HCT116 (cell line): ENCODE measurements at places on chromosomes 1 and 21. TPM values are rescaled to one million over a fixed set of nuclear protein-coding genes. Genes with fewer than 3 reads are reported as not detected.

Gene SHISAL2A
- not detected for total RNA-seq

Gene ABCA4
- 0.22 TPM for total RNA-seq

Gene KCNJ6
- total RNA-seq, result not detected

Gene MATN1
- 0.12 TPM for total RNA-seq

Gene PLOD1
- total RNA-seq, result 175 TPM

Gene THEM4
- total RNA-seq, result 17.0 TPM

Gene KCNE1
- total RNA-seq, result not detected

Gene EVA1C
- 29.3 TPM for total RNA-seq

Gene DCAF8
- total RNA-seq, result 98.1 TPM

- H3K36me3 ChIP-seq, result no peaks in the 10 kb centered on the region
- H3K27me3 ChIP-seq, result no peaks in the 10 kb centered on the region
- no peaks in the 10 kb centered on the region for H3K4me1 ChIP-seq
- H3K4me3 ChIP-seq, result no peak overlapping the region
- DNase-seq, result no peak
Observed at GRCh38 chr1:89068291-89068690, 3.3 kb upstream of the GBP1 start.

DNA sequence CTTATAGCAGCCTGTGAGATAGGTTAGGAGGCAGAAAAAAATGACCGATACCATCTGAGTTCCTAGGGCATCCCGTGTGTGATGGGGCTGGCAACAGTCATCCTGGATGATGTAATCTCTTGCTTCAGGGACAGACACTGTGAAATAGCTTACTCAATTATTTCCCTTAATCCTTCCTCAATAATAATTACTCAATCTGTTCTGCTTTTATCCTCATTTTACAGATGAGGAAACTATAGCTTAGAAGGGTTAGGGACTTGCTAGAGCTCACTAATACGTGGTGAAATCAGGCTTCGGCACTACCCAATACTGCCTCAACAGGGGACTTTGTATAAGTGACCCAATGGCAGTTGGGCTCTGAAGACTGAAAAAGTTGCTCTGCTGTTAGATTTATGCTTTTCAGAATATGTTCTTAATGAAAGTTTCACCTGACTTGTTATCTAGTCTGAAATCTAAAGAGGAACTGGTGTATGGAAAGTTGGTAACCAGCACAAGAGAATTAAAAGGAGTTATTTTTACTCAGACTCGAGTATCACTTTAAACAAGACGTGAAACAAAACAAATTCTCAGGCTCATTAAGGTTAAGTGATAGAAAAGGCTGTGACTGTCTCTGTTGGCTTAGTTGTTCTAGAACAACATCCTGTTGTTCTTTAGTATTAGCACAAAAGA is 14.4 kb downstream of the CD55 start:
- H3K4me3 ChIP-seq, result no peak overlapping the region
- H3K4me1 ChIP-seq, result no peaks in the 10 kb centered on the region
- no peak overlapping the region for H3K27ac ChIP-seq
- H3K27me3 ChIP-seq, result no peaks in the 10 kb centered on the region
- DNase-seq, result no peak
- 0 out of 2 replicates have a peak, but pooled peaks cover 3% of the 10 kb centered on the region for H3K36me3 ChIP-seq

GRCh38 chr1:156664767-156665411 is 12.3 kb downstream of the NES start:
- no peaks in the 10 kb centered on the region for H3K27me3 ChIP-seq
- peaks cover 60% of the 10 kb centered on the region for H3K4me1 ChIP-seq
- H3K27ac ChIP-seq, result no peak overlapping the region
- H3K4me3 ChIP-seq, result no peak overlapping the region

- DNase-seq, result no peak
- H3K4me3 ChIP-seq, result no peak overlapping the region
- no peaks in the 10 kb centered on the region for H3K27me3 ChIP-seq
- H3K27ac ChIP-seq, result no peak overlapping the region
- 0 out of 2 replicates have a peak, but pooled peaks cover 14% of the 10 kb centered on the region for H3K36me3 ChIP-seq
Observed at GRCh38 chr1:32855861-32856617, 14.7 kb downstream of the FNDC5 start.

GRCh38 chr1:43861337-43861736 is 72.3 kb upstream of the ARTN start:
- no peak overlapping the region for H3K4me3 ChIP-seq
- DNase-seq, result no peak
- H3K27me3 ChIP-seq, result no peaks in the 10 kb centered on the region
- H3K4me1 ChIP-seq, result peaks cover 21% of the 10 kb centered on the region

DNA sequence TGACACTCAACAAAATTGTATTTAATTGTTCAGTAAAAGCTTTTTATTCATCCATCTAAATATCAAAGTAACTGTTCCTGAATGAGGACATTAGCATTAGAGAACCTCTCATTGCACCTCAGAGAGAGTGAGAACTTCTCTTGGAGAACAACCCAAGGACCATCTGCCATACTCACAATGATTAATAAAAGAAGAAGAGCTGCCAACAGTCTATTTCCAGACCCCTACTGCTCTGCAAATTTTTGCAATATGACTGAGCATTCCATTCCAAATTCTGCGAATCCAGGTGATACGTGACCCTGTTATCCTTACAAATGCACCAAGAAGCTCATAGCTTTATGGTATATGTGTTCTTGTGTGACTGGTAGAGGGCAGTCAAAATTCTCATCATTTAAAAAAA is 422.5 kb downstream of the NEGR1 start:
- H3K4me1 ChIP-seq, result no peaks in the 10 kb centered on the region
- no peak overlapping the region for H3K27ac ChIP-seq

GRCh38 chr21:45322960-45323461 is 35.3 kb upstream of the POFUT2 start:
- H3K27me3 ChIP-seq, result no peaks in the 10 kb centered on the region
- no peak for DNase-seq
- no peaks in the 10 kb centered on the region for H3K36me3 ChIP-seq
- peaks cover 50% of the 10 kb centered on the region for H3K4me1 ChIP-seq
- no peak overlapping the region for H3K27ac ChIP-seq

- no peak for DNase-seq
- H3K4me1 ChIP-seq, result no peaks in the 10 kb centered on the region
- no peak overlapping the region for H3K4me3 ChIP-seq
- H3K27ac ChIP-seq, result no peak overlapping the region
- no peaks in the 10 kb centered on the region for H3K36me3 ChIP-seq
- peaks cover 59% of the 10 kb centered on the region for H3K27me3 ChIP-seq
Observed at GRCh38 chr1:33712186-33712585, 151.7 kb upstream of the HMGB4 start.

- no peaks in the 10 kb centered on the region for H3K4me1 ChIP-seq
- DNase-seq, result no peak
- no peaks in the 10 kb centered on the region for H3K36me3 ChIP-seq
- H3K4me3 ChIP-seq, result no peak overlapping the region
Observed at GRCh38 chr1:230548997-230549396, 93.3 kb upstream of the COG2 start.

DNA sequence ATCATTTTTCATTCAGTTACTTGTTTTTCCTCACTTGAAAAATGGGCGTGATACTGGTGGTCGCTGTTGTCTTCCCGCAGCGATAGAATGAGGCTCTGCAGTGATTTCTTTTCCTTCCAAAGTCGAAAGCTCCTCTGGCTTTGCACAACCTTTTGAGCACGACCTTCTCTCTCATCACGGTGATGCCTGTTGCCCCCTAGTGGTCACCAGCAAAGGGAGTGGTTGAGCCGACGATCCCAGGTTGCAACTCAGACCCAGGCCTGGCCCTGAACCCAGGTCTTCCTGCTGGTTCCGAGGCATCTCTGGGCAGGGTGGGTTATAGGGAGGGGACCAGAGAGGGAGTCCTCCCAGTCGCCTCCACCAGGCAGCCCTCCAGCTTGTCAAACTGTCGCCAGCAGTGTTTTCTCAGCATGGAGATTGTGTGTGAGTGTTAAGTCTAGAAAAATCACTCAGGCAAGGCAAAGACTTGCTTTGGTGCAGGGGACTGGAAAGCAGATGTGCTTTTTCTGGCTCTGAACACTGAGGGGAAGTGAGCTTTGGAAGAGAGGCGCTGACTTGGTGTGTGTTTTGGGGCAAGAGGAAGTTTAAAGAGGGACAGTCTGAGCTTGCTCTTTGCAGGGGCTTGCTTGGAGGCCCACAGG is 285.3 kb downstream of the CAMTA1 start:
- peaks cover 34% of the 10 kb centered on the region; the same call in 1 of the 2 replicates for H3K27me3 ChIP-seq
- no peaks in the 10 kb centered on the region for H3K36me3 ChIP-seq
- H3K27ac ChIP-seq, result no peak overlapping the region
- DNase-seq, result peak; percentile 18

- 0 out of 2 replicates have a peak, but pooled peaks cover 4% of the 10 kb centered on the region for H3K36me3 ChIP-seq
- no peaks in the 10 kb centered on the region for H3K27me3 ChIP-seq
- peak overlapping the region; percentile 55 for H3K4me3 ChIP-seq
- H3K27ac ChIP-seq, result peak overlapping the region; percentile 98
- peaks cover 99% of the 10 kb centered on the region for H3K4me1 ChIP-seq
Observed at GRCh38 chr1:32759997-32760623, 57.0 kb downstream of the YARS1 start.

DNA sequence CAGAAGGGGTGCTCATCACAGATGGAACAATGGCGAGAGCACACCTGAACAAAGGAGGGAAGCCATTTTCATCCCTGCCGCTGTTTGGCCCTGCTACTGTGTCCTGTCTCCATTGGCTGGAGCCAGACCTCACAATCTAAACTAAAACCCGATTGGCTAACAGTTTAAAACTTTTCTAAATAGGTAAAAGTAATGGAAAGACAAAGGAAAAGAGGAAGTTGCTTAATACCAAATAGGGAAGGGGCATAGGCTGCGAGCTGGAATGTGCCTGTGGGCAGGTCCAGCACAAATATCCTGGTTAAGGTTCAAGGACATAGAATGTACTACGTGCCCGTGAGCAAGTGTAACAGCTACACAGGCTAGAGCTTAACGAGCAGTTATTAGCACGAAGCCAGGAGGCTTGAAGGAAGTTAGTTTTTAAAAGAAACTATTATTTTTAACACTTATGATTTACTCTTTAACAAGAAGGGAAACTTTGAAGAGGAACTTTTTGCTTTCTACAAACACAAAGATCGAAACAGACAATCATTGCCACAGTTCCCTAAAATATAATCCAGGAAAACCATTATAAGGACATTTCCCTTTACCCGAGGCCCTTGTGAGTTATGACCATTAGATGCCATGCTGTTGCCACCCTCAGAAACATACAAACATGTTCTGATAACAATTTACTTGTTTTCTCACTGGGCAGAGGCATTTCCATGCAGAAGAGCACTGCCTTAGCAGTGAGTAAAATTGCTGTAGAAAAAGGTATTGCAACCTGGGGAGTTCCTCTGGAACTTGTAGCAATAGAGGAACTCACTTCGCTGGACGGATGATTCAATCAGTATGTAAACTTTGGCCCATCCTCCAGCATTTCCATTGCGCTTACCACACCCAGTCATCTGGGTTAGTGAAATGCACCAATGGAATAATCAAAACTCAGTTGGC is 4.8 kb upstream of the PTTG1IP start:
- H3K4me3 ChIP-seq, result no peak overlapping the region
- H3K4me1 ChIP-seq, result peaks cover 10% of the 10 kb centered on the region; the same call in 1 of the 2 replicates
- H3K27me3 ChIP-seq, result no peaks in the 10 kb centered on the region
- no peak overlapping the region for H3K27ac ChIP-seq
- no peak for DNase-seq
- H3K36me3 ChIP-seq, result no peaks in the 10 kb centered on the region

- peak overlapping the region; percentile 99 for H3K27ac ChIP-seq
- no peak for DNase-seq
- H3K36me3 ChIP-seq, result no peaks in the 10 kb centered on the region
- no peaks in the 10 kb centered on the region for H3K27me3 ChIP-seq
- no peak overlapping the region for H3K4me3 ChIP-seq
Observed at GRCh38 chr1:996851-997712, 2.8 kb downstream of the HES4 start.

DNA sequence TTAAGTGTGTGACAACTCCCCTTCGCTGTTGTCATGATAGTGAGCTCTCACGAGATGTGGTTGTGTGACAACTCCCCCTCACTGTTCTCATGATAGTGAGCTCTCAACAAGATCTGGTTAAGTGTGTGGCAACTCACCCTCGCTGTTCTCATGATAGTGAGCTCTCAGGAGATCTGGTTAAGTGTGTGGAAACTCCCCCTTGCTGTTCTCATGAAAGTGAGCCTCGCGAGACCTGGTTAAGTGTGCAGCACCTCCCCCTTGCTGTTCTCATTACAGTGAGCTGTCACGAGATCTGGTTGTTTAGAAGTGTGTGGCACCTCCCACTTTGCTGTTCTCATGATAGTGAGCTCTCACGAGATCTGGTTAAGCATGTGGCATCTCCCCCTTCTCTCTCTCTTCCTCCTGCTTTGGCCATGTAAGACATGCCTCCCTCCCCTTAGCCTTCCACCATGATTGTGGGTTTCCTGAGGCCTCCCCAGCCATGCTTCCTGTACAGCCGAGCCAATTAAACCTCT is 25.1 kb upstream of the LSS start:
- H3K27me3 ChIP-seq, result no peaks in the 10 kb centered on the region
- no peak overlapping the region for H3K4me3 ChIP-seq
- no peak for DNase-seq
- H3K27ac ChIP-seq, result no peak overlapping the region

- H3K27me3 ChIP-seq, result no peaks in the 10 kb centered on the region
- H3K4me3 ChIP-seq, result no peak overlapping the region
- H3K27ac ChIP-seq, result no peak overlapping the region
- H3K36me3 ChIP-seq, result no peaks in the 10 kb centered on the region
- no peaks in the 10 kb centered on the region for H3K4me1 ChIP-seq
Observed at GRCh38 chr1:216627252-216627651, 96.0 kb downstream of the ESRRG start.

GRCh38 chr1:21598904-21599303 is 70.3 kb downstream of the RAP1GAP start:
- no peak for DNase-seq
- no peak overlapping the region for H3K4me3 ChIP-seq
- H3K27ac ChIP-seq, result no peak overlapping the region
- no peaks in the 10 kb centered on the region for H3K27me3 ChIP-seq

- H3K27me3 ChIP-seq, result peaks cover 18% of the 10 kb centered on the region; the same call in 1 of the 2 replicates
- no peak overlapping the region for H3K4me3 ChIP-seq
- no peaks in the 10 kb centered on the region for H3K4me1 ChIP-seq
- H3K27ac ChIP-seq, result no peak overlapping the region
- DNase-seq, result no peak
Observed at GRCh38 chr1:208528578-208529240, 284.5 kb upstream of the PLXNA2 start.

DNA sequence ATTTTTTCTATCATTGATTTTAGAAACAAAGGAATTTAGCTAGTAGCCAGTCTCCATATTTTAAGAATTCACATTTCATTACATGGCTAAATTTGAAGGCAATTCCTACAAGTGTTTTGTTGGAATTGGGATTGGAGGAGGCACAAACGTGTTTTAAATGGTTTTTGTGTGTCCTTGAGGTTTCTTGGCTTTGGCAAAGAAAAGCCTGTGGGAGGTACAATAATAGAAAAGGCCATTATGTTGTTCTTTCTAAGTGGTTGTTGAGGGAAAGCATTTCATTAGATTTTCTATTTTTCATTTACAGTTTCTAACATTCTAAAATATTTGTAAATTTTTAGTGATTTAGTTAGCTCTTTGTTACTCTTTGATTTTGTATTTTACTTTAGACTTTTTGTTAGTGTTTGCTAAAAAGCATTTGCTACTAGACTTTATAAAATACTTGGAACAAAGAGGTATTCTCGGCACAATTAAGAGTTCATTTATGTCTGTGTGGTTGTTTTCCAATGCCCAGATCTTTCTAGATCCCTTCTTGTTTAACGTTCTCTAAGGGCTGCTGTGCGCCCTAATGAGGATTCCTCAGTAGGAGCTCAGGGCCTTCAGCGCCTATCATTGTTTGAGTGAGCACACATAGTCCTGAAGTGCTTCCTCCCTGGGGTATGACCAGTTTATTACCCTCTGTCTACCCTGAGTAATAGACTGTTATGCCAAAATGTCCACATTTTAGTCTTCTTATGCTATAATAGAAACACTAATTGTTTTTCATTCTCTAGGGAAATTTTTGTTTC is 70.0 kb upstream of the KIAA1614 start:
- H3K4me3 ChIP-seq, result no peak overlapping the region
- H3K27me3 ChIP-seq, result no peaks in the 10 kb centered on the region
- no peaks in the 10 kb centered on the region for H3K36me3 ChIP-seq
- H3K27ac ChIP-seq, result no peak overlapping the region
- no peaks in the 10 kb centered on the region for H3K4me1 ChIP-seq
